Effector memory CD8-positive, alpha-beta T cell (primary cell): ENCODE measurements at places on chromosomes 12 and 14.

GRCh38 chr14:70827752-70828151, 18.4 kb upstream of the MAP3K9 start:
- no peak for DNase-seq

- DNase-seq, result no peak
Measured at GRCh38 chr12:103780992-103781391, 60.0 kb downstream of the NT5DC3 start.

DNA sequence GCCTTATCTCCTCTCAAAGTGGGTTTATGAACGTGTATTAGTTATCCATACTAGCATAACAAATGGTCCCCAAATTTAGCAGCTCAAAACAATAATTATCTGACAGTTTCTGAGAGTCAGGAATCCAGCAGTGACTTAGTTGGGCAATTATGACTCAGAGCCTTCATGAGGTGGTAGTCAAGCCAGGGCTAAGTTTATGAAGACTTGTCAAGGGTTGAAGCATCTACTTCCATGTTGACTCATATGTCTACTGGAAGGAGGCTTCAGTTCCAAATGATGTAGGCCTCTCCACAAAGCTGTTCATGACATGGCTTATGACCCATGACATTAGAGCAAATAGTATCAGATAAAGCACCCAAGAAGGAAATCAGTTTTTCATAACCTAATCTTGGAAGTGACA, 73.2 kb downstream of the IPO8 start:
- DNase-seq, result no peak

DNA sequence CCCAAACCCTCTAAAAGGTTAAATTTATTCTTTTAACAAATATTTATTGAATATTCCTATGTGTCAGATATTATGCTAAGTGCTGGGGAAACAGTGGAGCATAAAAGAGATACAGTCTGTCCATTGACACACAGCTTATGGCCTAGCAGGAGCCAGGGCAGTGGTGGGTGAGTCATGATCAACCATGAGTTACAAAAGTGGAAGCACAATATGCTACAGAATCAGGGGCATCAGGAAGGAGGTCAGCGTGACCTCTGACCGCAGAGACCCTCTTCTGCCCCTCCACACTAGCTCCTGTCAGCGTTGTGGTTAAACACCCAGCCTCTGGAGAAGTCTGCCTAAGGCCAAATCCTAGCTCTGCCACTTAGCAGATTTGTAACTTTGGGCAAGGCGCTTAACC, 4.7 kb upstream of the PPP1R1A start:
- DNase-seq, result no peak

GRCh38 chr12:79531518-79531917, 159.2 kb downstream of the PAWR start:
- no peak for DNase-seq

DNA sequence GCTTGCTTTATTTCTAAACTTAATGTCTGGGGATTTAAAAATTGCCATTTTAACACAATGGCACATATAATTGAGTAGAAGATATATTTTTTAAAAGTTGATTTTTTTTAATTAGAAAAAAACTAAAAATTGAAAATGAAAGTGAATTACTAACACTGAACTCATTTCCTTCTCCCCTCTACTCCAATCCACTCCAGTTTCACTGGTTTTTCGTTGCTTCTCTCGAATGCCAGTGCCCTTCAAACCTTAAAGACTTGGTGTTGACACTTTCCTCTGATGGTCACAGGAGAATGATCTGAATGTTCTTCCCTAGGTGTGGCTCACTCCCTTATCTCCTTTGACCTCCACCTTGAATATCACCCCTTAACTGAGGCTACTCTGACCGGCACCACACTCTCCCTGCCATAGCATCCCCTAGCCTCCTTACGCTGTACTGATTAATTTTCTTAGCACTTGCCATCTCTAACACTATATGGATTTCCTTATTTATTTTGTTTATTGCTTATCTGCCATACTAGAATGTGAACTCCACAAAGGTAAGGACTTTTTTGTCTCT, 107.1 kb downstream of the LIN7A start:
- DNase-seq, result no peak

DNA sequence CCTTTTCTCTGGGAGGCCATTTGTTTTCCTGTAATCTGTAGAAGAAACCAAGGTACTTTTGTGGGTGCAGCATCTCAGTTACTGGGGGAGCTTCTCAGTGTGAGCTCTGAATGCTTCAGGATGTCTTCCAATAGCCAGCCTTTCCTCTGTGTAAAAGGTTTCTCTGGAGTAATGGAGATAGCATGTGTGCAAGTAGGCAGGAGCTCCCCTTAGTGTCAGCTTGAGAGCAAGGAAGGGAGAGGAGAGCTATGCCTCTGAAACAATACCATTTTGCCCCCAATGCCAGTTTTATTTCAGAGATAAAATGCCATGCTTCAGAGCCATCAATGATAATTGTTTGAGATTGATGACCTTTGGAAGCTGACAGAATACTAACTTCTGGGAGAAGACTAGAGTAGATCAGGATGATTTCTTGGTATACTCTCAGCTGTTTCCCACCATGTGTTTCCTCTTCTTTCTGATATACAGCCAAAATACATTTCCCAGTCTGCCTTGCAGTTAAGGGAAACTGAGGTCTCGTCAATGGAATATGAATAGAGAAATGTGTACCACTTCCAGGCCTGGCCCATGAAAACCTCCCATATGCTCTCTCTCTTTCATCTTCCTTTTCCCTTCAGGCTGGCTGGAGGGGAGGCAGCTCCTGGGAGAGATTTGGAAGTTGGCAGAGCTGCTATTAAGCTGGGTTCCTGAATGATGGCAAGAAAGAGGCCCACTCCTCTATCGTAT, 125.7 kb downstream of the CRADD start:
- DNase-seq, result no peak

DNA sequence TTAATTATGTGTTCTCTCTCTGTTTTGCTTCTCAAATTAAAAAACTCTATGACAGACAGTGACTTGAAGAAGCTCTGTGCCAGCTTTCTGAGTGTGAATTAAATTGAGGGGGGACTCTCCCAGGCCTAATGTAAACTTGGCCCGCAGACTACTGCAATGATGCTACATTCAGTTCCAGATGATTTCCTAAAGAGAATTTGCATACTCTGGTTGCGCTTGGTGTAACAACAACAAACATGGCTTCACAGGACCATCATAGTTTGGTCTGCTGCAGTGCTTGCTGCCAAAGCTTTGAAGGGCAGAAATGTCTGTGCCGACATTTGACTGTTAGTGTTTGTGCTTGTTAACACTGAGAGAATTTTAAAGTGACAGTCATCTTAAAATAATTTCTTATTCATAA, 25.0 kb downstream of the CFAP54 start:
- DNase-seq, result no peak

GRCh38 chr14:55138091-55138490, 9.0 kb downstream of the LGALS3 start:
- DNase-seq, result no peak

- DNase-seq, result no peak
Measured at GRCh38 chr14:65255029-65255545, 152.8 kb upstream of the MAX start.

GRCh38 chr14:36111822-36112583, 64.5 kb downstream of the PTCSC3 start:
- no peak for DNase-seq

DNA sequence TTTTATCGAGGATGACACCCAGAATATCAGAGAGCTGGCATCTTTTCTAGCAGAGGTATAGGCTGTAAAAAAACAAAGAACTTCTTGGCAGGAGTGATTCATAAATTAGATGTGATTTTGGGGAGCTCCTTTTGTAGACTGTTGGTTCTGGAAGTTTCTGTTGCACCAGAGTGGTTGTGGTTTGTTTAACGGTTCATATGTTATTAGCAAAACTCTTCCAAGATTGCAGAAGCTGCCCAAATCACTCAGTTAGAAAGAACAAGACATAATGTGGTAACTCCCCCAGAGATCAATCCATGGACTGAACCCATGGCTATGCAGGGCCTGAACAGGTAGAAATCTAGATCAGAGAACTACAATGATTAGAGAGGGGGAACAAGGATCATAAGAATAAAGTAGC, 6.7 kb upstream of the RNASE10 start:
- DNase-seq, result no peak

- DNase-seq, result no peak
Measured at GRCh38 chr14:30462358-30462757, 96.6 kb upstream of the G2E3 start.

- no peak for DNase-seq
Measured at GRCh38 chr12:109714913-109715244, 1.3 kb downstream of the FAM222A start.

- DNase-seq, result no peak
Measured at GRCh38 chr12:115953031-115953430, 324.5 kb downstream of the MED13L start.

- no peak for DNase-seq
Measured at GRCh38 chr14:59333668-59334067, 131.5 kb downstream of the GPR135 start.

DNA sequence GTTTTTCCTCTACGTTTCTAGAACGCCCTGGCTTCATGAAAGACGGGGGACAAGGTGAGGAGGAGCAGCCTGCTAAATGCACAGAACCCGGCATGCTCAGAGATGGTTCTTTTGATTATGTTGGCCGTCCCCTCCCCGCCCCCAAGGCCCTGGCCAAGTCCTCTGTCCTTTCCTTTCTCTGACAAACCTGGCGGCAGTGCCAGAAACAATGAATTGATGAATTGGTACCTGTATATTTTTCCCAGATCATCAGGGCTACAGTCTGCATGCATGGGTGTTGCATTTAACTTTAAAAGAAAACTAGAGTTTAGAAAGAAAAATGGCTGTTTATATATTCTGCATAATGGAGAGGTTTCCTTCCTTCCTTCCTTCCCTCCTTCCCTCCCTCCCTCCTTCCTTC, 29.0 kb downstream of the GPRC5D start:
- DNase-seq, result no peak

DNA sequence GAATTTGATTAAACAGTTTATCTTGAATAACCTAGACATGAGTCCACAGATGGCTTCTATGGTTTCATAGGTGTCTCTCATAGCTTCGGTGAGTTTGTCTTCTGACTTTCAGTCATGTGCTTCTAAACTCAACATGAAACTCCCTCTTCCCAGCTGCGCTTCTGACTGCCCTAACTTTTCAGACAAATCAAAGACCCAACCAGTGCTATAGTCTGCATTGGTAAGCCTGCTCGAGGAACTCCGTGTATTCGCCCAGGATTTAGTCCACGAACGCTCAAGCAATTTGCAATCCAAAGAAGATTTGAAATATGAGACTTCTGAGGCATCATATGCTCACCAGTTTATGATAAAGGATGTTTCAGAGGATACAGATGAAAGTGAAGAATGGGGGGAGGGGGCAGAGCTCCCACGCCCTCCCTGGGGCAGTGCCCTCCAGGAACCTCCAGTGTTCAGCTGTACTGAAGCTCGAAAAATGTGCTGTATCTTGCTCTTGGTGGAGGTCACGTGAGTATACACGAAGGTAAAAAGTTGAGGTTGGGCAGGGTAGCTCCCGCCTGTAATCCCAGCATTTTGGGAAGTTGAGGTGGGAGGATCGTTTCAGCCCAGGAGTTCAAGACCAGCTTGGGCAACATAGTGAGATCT, 5.2 kb upstream of the RILPL2 start:
- no peak for DNase-seq

- DNase-seq, result no peak
Measured at GRCh38 chr12:54725233-54725843, 77.2 kb upstream of the DCD start.

DNA sequence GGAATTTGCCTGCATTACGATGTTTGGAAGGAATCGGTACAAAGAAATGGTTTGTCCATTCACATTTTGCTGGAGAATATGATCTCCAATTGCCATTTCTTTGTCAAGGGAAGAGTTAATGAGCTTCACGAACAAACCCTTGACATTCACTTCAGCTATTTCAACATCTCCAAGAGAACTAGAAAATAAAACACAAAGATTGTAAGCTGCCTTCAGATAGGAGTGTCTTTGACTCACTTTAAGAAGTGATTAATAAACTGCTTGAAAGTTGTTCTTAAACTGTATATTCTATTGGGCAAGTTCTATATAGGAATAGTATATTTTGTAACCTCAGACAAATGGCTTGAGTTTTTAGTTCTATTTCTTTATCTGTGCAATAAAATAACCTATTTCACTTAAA, 26.3 kb downstream of the LMNTD1 start:
- DNase-seq, result no peak

GRCh38 chr12:107139787-107140186, 46.4 kb upstream of the CRY1 start:
- DNase-seq, result no peak

- DNase-seq, result no peak
Measured at GRCh38 chr14:63893701-63894458, 41.1 kb downstream of the SYNE2 start.

DNA sequence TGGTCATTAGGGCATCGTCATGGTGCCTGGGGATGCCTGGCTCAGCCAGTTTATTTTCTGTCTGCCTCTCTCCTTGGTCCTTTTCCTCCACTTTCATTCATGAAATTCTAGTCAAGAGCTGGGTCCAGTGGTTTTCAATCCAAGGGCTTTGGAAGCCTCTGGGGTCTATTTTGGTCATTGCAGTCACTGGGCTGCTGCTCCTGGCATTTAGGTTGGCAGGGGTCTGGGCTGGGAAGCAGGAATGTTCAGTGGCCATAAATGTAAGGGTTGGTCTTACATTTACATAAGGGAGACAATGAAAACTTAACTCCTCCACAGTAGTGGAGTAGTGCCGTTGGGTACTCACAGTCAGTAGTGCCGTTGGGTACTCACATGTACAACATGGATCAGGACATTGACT, 48.1 kb downstream of the PTPN11 start:
- DNase-seq, result no peak

DNA sequence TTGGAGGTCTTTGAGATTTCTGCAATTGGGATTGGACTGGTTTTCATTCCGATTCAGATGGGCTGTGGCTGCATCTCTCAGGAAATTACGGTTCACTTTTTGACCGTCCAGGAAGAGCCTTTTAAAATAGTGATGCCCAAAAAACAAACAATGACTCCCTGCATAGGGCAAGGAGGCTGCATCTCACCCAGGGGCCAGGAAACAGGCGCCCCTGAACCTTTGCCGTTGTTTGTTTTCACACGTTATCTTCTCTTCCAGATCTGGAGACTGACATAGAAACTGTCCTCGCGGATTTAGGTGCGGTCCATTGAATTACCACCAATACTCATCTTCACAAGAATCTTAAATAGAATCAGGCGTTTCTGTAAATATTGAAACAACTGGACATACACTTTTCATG, 66.0 kb downstream of the FLRT2 start:
- DNase-seq, result no peak

GRCh38 chr14:105853907-105854599, 327.7 kb downstream of the TMEM121 start:
- no peak for DNase-seq

- DNase-seq, result no peak
Measured at GRCh38 chr14:41817626-41818025, 210.9 kb downstream of the LRFN5 start.

GRCh38 chr14:34374998-34375740, 86.9 kb downstream of the SPTSSA start:
- DNase-seq, result no peak

DNA sequence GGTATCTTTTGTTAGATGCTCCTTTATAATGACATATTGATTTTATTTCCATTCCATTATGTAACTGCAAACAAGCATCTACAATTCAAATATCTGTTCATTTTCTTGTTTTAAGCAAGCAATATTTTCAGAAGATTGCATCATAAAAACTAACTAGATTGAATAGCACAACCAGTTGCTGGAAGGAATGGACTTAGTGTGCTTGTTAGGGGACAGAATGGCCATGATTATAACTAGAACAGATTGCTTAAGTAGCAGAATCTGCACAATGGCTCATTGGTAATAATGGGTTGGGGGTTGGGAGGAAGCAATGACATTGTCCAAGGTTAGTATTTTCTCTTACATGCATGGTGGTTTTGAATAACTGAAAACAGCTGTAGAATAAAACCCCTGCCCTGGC, 939.5 kb downstream of the SLC16A7 start:
- no peak for DNase-seq

- DNase-seq, result no peak
Measured at GRCh38 chr12:59322473-59322872, 273.4 kb upstream of the SLC16A7 start.
